Activated CD8-positive, alpha-beta memory T cell treated with anti-CD3 and anti-CD28 coated beads for 36 hours (primary cell): ENCODE measurements at places on chromosomes 7 and 10. TPM values are rescaled to one million over a fixed set of nuclear protein-coding genes. Genes with fewer than 3 reads are reported as not detected.

The FBXL13 gene
- 0.86 TPM for total RNA-seq

The POLR2J2 gene
- total RNA-seq = 9.7 TPM

The CALCR gene
- not detected for total RNA-seq

The SH2D4B gene
- 0.11 TPM for total RNA-seq

The CPXM2 gene
- total RNA-seq = not detected

The HPS6 gene
- 27.3 TPM for total RNA-seq

The OR2A1 gene
- not detected for total RNA-seq

The SPDYE2B gene
- total RNA-seq = not detected

The CAV2 gene
- total RNA-seq = not detected

The TM9SF3 gene
- 97.8 TPM for total RNA-seq
